ENCODE measurements at places on chromosomes 4 and X.

GRCh38 chr4:174505892-174506291 is 16.4 kb downstream of the HPGD start:
- no peak for DNase-seq

DNA sequence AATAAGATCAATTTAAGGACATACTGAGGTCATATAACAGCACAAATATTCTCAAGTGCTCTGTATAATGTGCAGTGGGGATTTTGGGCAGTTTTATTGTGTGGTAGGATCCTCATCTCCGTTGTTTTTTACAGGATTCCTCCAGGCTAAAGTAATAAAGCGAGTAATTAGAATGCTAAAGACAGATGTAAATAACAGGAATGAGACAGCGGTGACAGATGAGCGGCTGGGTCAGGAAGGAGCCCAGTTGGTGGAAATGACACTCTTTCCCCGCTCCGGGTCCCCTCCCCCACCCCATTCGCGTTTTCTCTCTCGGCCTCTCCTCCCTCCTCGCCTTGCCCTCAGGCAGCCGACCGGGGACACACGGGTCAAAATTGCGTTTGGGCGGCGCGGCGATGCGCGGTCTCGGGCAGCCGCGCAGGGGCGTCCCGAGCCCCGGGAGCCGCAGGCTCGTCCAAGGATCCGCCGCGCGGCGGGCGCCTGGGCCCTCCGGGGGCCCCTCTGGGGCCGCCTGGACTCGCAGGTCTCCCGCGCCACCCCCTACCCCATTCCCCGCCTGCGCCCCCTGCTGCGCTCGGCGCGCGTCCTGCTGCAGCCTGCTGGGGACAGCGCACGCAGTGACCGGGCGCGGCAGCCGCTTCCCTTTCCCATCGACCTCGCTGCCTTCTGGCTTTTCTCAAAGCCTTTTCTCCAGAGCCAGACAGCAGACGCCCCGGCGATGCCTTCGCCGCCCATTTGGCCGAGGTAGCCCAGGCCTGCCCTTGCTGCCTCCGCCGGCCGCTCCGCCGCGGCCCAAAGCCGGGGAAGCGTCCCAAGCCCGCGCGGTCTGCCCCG is 16.2 kb downstream of the POU4F2 start:
- DNase-seq = no peak

GRCh38 chrX:98731821-98732220 is 1678.3 kb downstream of the PCDH19 start:
- no peak for DNase-seq

DNA sequence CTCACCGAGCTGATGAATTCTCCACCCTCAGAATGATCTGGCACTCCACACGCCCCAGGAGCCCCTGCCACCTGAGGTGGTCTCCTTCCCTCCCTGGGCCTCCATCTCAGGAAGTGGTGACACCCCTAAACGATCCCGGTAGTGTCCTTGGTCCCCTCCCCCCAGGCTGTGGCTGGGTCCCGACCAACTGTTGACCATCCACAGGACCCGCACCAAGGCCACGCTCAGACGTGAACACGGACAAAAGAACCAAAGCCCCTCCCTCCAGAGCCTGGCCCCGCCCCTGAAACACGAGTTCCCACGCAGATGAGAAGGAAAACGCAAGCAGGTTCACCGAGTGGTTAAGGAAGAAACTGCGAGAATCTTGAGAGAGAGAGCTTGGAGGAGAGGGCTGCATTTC is 16.6 kb downstream of the LRPAP1 start:
- no peak for DNase-seq

GRCh38 chrX:50813843-50814661 is at the start of gene SHROOM4:
SHROOM4 (minus strand) TSS chrX:50814194; CDS start chrX:50814018, 176 bp downstream.
- peak; percentile 73 for DNase-seq

- no peak for DNase-seq
Measured at GRCh38 chrX:130746709-130747342, 156.2 kb downstream of the ENOX2 start.

GRCh38 chr4:850323-850945 is 24.5 kb upstream of the CPLX1 start:
- DNase-seq = no peak
